ENCODE measurements at places on chromosomes 3 and 15.

- peak; percentile 10 for DNase-seq
Observed at GRCh38 chr3:44439499-44440295, 37.8 kb downstream of the ZNF445 start.

DNA sequence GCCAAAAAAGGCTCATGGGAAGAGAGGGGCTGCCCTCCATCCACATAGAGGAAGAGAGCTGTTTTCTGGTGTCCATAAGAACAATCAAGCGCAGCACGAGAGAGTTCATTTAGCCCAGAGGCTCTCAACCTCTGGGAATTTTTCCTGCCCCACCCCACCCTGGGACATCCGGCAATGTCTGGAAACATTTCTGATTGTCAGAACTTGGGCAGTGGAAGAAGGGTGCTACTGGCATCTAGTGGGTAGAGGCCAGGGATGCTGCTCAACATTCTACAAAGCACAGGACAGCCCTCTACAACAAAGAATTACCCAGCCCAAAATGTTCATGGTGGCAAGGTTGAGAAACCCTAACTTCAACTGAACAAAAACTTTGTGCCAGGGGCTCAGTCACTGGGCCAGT is 92.9 kb downstream of the RAB11A start:
- no peak for DNase-seq

DNA sequence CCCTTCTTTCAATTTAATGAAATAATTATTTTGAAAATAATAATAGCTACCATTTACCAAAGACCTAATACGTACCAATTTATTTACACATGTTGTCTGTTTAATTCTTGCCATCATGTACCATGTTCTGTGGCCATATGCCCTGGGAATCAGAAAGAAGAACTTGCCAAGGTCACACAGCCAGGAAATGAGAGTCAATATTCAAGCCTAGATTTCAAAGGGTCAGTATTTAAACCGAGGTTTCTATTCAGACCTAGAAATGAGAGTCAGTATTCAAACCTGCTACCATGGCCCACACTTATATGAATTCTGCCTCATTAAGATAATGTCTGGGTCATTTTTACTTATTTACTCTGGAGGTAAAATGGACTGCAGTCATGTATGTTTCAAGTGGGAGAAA is 103.6 kb upstream of the TBL1XR1 start:
- no peak for DNase-seq

DNA sequence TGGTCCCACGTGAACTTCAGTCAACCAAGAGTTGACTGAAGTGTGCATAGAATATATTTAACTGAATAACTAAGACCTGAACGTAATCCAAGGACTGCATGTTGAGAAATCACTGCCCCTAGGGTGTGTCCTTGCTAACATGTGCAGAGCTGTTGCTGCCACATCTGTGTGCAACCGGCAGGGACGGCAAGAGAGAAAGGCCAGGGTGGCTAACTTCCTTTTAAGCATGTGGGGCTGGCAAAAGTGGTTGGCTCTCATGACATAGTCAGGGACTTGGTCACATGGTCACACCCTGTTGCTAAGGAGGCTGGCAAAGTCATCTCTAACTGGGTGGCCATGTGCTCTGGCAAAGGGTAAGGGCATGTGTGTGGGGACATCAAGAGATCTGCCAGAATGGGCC is 52.4 kb downstream of the GASK1A start:
- DNase-seq: no peak

GRCh38 chr3:73652896-73653295 is 28.2 kb upstream of the PDZRN3 start:
- no peak for DNase-seq

- DNase-seq: no peak
Observed at GRCh38 chr3:62007036-62007435, 366.3 kb downstream of the FEZF2 start.

DNA sequence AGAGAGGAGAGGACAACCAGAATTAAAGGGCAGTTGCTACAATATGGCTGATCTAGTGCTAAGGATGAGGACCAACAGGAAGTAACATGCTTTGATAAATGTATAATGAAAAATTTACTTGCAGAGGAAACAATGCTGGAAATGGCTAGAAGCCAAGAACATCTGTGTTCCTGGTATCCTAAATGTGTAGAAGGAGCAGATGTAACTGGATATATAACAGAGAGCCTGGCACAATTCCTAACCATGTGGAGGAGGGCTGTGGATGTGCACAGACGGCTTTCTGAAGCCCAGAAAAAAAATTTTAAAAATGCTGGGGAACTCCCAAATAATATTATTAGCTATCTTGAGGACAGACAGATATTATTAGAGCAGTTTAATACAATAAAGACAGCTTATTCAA is 159.4 kb upstream of the GBE1 start:
- no peak for DNase-seq

GRCh38 chr3:138881233-138881632 is 46.5 kb upstream of the PIK3CB start:
- no peak for DNase-seq

DNA sequence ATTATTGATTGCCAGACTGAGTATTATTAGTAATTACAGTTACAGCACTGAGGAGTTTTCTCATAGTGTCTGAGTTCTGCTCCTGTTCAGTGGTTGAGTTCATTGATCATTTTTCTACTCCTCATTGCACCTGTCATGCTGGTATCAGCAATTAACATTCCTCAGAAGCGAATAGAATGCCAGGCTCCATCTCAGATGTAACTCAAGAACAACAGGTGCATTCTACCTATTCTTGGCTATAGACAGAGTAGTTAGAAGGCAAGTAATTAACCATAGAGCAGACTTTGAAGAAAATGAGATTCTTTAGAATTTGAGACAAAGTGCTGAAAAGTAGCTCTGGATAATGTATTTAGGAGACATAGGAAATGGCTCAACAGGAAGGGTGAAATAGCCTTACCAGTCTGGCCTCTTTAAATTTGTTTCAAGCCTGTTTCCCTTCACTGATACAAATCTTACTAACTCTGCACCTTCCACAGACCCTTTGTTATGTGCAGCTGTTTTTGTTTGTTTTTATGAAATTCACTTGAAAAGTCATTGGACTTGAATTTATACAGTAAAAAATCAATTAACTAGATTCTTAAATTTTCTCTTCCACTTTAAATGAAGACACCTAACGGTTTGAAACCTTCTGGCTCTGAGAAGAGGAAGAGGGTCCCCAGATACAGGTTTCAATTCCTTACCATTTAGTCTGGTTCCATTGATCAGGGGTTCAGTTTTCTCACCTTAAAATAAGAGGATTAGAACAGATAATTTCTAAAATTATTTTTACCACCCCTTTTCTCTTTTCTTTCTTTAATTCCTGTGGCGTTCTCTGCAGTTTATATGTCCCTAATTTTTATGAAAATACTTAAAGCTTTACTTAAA is 109.6 kb downstream of the FNDC3B start:
- DNase-seq: no peak

DNA sequence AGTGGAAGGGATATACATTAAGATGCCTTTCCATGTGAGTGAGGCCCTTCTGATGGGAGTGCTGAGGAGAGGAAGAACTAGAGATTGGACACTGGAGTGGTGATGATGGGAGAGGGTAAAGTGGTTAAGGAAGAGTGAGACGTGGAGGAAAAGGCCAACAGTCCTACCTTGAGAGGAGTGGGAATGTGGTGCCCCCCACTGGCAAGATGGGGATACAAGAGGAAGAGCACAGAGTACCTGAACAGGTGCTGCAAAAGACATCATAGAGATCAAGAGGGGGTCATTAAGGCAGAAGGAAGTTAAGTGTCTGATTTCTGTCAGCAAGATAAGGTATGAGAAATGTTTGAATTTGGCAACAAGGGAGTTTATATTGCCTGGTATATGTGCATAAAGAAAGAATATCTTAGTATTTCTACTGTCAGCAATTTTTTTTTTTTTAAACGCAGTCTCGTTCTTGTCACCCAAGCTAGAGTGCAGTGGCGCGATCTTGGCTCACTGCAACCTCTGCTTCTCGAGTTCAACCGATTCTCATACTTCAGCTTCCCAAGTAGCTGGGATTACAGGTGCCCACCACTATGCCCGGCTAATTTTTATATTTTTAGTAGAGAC is 34.0 kb downstream of the ARIH2 start:
- no peak for DNase-seq

- no peak for DNase-seq
Observed at GRCh38 chr15:71272932-71273331, 157.7 kb downstream of the THSD4 start.

- DNase-seq: no peak
Observed at GRCh38 chr3:111947231-111947630, 31.6 kb upstream of the ABHD10 start.

DNA sequence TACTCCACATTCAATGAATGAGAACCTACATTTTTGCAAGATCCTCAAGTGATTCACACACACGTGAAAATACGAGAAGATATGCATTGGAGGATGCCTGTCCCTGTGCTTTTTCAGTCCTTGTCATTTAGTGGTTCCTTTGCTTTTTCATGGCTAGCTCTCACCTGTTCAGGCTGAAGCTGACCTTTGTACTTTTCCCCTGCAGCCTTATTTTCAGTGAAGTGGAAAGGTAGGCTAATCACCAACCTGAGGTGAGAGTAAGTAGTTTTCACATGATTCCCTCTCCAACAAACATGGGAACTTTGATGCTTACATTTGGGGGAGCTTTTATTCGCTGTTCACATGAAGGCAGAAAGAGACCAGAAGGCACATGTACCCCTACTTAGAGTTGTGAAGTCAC is 8.3 kb downstream of the ITPR1 start:
- DNase-seq: no peak

DNA sequence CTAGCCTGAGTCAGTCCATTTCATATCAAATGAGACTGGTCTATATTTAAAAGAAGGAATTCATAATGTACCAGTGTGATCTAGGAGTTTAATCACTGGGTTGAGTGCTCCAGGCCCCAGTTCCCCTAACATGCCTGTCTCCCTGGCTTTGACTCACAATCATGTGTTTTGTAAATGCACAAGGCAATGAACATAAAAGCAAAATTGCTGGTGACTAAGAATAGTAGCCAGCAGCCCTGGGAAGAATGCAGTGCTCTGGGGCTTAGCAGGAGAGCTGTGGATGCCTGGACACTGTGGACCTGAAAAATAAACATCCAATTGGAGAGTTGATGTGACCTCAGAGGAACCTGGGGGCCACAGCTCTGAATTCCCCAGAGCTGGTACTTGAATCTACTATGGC is 50.3 kb downstream of the SYNPR start:
- DNase-seq: no peak

DNA sequence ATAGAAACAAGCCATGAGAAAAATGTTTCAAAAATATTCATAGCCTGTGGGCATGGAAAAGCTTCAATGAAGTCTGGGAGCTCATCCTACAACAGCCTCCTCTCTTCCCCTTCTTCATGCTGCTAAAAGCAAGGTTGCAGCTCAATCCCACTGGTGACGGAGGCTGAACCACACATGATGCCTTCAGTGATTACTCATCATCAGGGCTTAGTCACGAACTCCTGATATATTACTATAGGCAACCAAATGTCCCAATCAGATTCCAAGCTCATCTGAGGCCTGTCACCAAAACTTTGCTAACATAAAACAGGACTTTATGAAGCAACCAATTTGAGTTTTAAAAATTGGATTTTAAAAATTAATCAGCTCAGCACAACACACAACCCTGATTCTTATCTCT is 24.0 kb upstream of the SLC24A5 start:
- DNase-seq: peak; percentile 67

- DNase-seq: no peak
Observed at GRCh38 chr3:12630292-12630691, 33.6 kb downstream of the RAF1 start.

- no peak for DNase-seq
Observed at GRCh38 chr3:94433811-94434210, 370.9 kb downstream of the NSUN3 start.

DNA sequence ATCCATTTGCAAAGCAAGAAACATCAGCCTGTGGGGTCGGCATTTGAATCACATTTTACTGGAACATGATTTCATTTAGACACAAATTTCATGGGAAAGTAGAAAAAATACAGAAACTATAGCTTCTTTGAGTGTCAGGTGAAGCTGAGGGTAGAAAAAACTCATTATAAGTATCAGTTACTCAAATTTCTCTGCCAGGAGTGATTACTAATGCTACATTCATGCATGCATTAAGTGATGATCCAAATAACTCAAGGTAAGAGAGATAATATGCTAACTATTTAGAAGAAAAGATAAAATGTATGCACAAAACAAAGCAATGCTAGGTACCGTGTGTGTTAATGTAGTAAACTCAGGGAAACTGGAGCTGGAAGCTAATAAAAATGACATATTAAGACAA is 406.0 kb downstream of the GAP43 start:
- no peak for DNase-seq

DNA sequence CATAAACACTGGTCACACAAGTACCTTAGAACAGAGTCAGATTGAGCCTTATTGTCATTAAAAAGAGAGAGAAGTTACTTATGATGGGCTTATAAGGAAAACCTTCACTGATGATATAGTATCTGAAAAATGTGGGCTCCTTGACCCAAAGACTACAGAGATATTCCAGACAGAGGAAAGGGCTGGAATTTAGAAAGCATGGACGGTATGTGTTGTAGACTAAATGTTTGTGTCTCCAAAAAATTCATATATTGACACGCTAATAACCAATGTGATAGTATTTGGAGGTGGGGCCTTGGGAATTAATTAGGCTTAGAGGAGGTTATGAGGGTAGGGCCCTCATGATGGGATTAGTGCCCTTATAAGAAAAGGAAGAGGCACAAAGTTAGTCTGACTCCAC is 61.0 kb upstream of the DAZL start:
- no peak for DNase-seq

- DNase-seq: peak; percentile 12
Observed at GRCh38 chr15:97903971-97904572, 56.4 kb upstream of the ARRDC4 start.

- no peak for DNase-seq
Observed at GRCh38 chr3:13141991-13142412, 68.8 kb upstream of the IQSEC1 start.

DNA sequence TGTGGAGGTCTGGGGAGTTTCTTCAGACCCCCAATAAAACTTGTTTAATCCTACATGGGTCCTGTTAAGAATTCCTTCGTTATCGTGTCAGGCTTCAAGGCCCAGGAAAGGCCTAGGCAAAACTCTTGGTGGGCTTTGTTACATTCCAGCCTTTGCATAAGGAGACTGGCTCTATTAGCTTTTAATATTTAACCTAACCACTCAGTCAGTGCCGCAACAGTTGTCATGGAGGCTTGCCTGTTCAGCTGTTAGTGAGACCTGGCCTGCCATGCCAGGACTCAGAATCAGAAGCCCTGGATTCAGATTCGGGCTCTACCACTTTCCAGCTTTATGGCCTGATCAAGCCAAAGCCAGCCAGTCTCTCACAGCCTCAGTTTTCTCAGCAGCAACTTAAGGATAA is 19.6 kb downstream of the EIF1B start:
- DNase-seq: no peak

DNA sequence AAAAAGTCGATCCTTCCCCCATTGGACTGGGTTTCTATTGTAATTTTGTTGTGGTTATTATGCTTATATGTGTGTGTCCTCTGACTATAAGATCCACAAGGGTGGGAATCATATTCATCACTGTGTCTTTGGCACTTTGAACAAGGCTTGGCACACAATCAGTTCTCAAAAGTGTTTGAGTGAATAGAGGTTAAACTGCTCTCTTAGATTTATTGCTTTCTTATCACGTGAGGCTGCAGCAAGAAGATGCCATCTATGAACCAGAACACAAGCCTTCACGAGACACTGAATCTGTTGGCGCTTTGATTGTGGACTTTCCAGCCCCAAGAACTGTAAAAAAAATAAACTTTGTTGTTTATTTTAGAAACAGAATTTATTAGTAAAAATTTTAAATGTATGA is 295.0 kb upstream of the MDFIC2 start:
- DNase-seq: no peak

GRCh38 chr15:51310064-51310463 is 28.3 kb downstream of the CYP19A1 start:
- no peak for DNase-seq

GRCh38 chr15:42387603-42388002 is 28.3 kb downstream of the CAPN3 start:
- DNase-seq: no peak
